Activated CD8-positive, alpha-beta T cell treated with anti-CD3 and anti-CD28 coated beads, Interleukin-2, amount 10 ng/mL, durations not matched to agents 7 days and 5 days (primary cell): ENCODE measurements at places on chromosomes 16 and 17. TPM values are rescaled to one million over a fixed set of nuclear protein-coding genes. Genes with fewer than 3 reads are reported as not detected.
A peak's percentile ranks its signal among the peaks of the same experiment; 100 is the strongest.

DNA sequence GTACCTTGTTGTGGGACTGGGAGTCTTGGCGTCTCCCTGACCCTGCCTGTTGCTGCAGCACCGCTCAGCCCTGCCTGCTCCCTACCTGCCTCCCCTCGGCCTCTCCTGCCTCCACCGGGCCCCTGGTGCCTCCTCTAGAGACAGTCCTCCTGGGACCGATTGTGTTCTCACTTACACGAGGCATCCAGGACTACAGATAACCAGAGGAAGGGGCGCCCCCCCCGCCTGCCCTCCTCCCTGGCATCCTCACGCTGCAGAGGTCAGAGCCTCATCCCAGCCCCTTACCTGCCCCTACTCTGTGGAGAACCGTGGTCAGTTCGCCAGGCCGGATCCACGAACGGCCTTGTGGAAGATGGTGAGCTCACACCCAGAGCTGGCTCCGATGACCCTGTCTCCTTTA is 24.8 kb downstream of the MAPT start:
- H3K4me1 ChIP-seq = no peaks in the 10 kb centered on the region
- peaks cover 7% of the 10 kb centered on the region for H3K27me3 ChIP-seq
- no peak overlapping the region for H3K27ac ChIP-seq
- H3K4me3 ChIP-seq = no peak overlapping the region
- H3K36me3 ChIP-seq = no peaks in the 10 kb centered on the region

DNA sequence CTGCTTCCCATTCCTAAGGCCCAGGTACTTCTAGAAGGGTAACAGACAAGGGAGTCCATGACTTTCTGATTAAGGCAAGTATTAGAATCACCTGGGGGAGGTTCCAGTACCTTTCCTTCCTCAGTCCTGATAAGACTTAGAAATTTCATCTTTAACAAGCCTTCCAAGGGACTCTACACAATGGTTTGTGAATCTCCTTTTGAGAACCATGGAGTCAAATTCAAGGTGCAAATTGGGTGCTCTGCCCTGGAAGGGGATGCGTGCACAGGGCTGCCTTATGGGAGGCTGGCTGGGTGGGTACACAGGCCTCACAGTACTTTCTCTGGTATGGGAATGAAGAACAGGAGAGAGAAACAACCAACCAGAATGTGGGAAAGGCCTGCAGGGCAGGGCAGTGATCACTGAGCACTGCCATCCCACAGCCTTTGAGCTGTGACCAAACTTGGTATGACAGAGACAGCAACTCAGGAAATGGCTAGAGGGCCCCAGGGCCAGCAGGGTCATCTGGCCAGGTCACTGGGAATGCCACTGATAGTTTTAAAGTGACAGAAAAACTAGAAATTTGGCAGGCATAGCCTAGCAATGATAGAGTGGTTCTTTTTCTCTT is 3.6 kb upstream of the TMIGD1 start:
- H3K36me3 ChIP-seq = no peaks in the 10 kb centered on the region
- peaks cover 2% of the 10 kb centered on the region for H3K27me3 ChIP-seq
- H3K27ac ChIP-seq = no peak overlapping the region
- DNase-seq = no peak
- peaks cover 27% of the 10 kb centered on the region for H3K4me1 ChIP-seq
- H3K4me3 ChIP-seq = no peak overlapping the region

KRT24 gene
- total RNA-seq = not detected

GRCh38 chr17:48961516-48962233 is 6.7 kb downstream of the GIP start:
- no peak overlapping the region for H3K27ac ChIP-seq
- DNase-seq = no peak
- peaks cover 2% of the 10 kb centered on the region for H3K4me1 ChIP-seq
- H3K4me3 ChIP-seq = no peak overlapping the region

GRCh38 chr16:90033387-90033786 is 14.1 kb upstream of the DBNDD1 start:
- H3K4me1 ChIP-seq = no peaks in the 10 kb centered on the region
- H3K4me3 ChIP-seq = no peak overlapping the region
- DNase-seq = no peak
- no peaks in the 10 kb centered on the region for H3K27me3 ChIP-seq

- H3K36me3 ChIP-seq = no peaks in the 10 kb centered on the region
- peak; percentile 37 for DNase-seq
- H3K4me1 ChIP-seq = peaks cover 13% of the 10 kb centered on the region
- H3K27ac ChIP-seq = no peak overlapping the region
- H3K27me3 ChIP-seq = peaks cover 8% of the 10 kb centered on the region
Observed at GRCh38 chr16:88967830-88968588, 9.0 kb downstream of the CBFA2T3 start.

DNA sequence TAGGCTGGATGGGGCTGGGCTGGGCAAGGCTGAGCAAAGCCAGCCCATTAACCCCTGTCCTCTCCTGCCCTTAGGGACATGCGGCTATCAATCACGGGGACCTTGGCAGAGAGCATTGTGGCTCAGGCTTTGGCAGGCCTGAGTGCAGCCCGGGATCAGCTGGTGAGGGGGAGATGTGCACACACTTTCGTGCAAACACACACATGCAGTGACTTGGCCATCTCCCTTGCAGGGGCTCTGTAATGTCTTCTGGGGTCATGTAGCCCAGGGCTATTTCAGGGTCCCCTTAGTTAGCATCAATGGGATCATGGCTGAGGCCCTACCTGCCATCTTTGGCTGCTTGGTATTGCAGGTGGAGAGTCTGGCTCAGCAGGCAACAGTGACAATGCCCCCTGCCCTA is 6.9 kb downstream of the CARMIL2 start:
- peaks cover 55% of the 10 kb centered on the region for H3K36me3 ChIP-seq
- DNase-seq = no peak
- H3K4me1 ChIP-seq = peaks cover 14% of the 10 kb centered on the region
- H3K27me3 ChIP-seq = no peaks in the 10 kb centered on the region
- peak overlapping the region; percentile 78 for H3K27ac ChIP-seq

- peaks cover 7% of the 10 kb centered on the region for H3K27me3 ChIP-seq
- no peaks in the 10 kb centered on the region for H3K4me1 ChIP-seq
- H3K27ac ChIP-seq = no peak overlapping the region
- H3K4me3 ChIP-seq = no peak overlapping the region
- DNase-seq = no peak
Observed at GRCh38 chr16:71439523-71439922, 2.3 kb downstream of the TLE7 start.

- no peaks in the 10 kb centered on the region for H3K36me3 ChIP-seq
- no peak overlapping the region for H3K27ac ChIP-seq
- no peaks in the 10 kb centered on the region for H3K27me3 ChIP-seq
- DNase-seq = no peak
- no peak overlapping the region for H3K4me3 ChIP-seq
Observed at GRCh38 chr16:2037115-2037514, 10.4 kb downstream of the NHERF2 start.

DNA sequence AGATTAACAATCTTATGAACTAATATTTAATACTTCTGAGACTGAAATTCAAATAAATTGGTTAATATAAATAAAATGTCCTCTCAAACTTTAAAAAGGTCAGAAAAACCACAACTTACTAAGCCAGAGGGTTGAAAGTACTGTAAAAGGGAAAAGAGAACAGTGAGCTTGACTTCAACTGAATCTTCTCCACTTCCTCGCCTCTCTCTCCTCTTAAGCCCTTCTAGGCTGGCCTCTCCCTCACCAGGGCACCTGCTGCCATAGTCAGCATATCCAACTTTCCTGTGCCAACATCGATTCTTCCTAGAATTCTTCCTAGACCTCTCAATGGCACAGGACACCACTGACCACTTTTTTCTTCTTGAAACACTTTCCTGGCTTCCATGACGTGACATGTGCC is 19.4 kb downstream of the GNA13 start:
- H3K4me3 ChIP-seq = no peak overlapping the region
- H3K36me3 ChIP-seq = peaks cover 46% of the 10 kb centered on the region
- no peak for DNase-seq
- H3K27ac ChIP-seq = peak overlapping the region; percentile 30
- no peaks in the 10 kb centered on the region for H3K27me3 ChIP-seq
- H3K4me1 ChIP-seq = peaks cover 61% of the 10 kb centered on the region

DNA sequence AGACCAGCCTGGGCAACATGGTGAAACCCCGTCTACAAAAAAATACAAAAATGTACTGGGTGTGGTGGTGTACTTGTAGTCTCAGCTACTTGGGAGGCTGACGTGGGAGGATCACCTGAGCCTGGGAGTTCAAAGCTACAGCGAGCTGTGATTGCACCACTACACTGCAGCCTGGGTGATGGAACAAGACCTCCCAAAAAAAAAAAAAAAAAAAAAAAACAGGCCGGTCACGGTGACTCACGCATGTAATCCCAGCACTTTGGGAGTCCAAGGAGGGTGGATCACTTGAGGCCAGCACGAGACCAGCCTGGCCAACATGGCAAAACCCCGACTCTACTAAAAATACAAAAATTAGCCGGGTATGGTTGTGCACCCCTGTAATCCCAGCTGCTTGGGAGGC is 12.7 kb upstream of the APPBP2 start:
- H3K4me3 ChIP-seq = no peak overlapping the region
- no peaks in the 10 kb centered on the region for H3K4me1 ChIP-seq
- no peak for DNase-seq
- H3K27me3 ChIP-seq = no peaks in the 10 kb centered on the region
- H3K27ac ChIP-seq = no peak overlapping the region

DNA sequence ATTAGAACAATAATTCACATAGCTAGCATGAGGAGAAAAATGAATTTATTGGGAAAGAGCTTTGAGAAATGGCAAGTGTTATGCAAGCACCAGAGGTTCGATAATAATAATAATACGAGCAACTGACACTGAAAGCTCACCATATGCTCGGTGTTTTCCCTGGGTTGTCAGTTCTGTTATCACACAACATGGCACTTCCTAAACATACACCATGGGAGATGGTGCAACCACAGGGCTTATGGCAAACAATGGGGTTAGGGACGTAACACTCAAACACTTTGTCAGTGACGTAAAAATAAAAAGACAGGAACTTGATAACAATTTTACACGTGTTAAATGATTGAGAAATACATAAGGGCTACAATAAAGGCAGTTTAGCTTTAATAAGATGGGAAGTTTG is 23.7 kb downstream of the OR1D5 start:
- H3K4me1 ChIP-seq = no peaks in the 10 kb centered on the region
- no peak for DNase-seq
- H3K4me3 ChIP-seq = no peak overlapping the region

DNA sequence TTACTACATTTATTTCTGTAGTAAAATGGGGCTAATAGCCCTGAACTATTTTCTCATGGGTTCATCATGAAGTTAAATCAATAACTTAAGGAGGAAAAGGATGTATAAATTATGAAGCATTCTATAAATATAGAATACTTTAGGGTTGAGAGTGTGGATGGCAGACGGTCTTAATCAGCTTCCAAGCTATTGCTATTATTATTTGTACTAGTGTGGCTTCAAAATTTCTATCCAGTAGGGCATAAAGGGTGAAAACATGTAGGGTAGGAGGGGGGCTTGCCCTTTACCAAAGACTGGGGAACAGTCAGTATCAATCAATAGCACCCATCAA is 26.4 kb upstream of the DHX8 start:
- no peak for DNase-seq
- no peaks in the 10 kb centered on the region for H3K36me3 ChIP-seq
- peaks cover 11% of the 10 kb centered on the region for H3K27me3 ChIP-seq
- H3K4me1 ChIP-seq = peaks cover 8% of the 10 kb centered on the region
- no peak overlapping the region for H3K27ac ChIP-seq
